ENCODE measurements at places on chromosomes 4 and X.

- no peak for DNase-seq
Observed at GRCh38 chr4:142156256-142156655, 519.9 kb downstream of the IL15 start.

DNA sequence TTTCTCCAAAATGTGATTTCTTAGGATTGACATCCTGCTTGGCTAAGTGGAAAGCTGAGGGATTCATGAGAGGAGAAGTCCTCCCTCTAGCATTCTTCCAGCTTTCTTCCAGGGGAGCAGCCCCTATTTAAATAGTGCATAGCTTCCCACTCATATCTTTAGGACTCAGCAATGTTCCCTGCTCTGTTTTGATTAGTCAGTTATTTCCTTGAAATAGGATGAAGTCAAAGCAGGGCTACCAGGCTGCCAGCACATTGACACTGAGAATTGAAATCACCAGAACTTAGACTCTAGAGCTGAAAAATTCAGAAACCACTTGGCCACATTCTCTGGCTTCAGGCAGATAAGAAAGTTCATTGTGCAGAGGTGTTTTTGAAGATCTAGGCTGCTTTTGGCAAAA, 74.7 kb upstream of the SMAD1 start:
- DNase-seq = no peak

DNA sequence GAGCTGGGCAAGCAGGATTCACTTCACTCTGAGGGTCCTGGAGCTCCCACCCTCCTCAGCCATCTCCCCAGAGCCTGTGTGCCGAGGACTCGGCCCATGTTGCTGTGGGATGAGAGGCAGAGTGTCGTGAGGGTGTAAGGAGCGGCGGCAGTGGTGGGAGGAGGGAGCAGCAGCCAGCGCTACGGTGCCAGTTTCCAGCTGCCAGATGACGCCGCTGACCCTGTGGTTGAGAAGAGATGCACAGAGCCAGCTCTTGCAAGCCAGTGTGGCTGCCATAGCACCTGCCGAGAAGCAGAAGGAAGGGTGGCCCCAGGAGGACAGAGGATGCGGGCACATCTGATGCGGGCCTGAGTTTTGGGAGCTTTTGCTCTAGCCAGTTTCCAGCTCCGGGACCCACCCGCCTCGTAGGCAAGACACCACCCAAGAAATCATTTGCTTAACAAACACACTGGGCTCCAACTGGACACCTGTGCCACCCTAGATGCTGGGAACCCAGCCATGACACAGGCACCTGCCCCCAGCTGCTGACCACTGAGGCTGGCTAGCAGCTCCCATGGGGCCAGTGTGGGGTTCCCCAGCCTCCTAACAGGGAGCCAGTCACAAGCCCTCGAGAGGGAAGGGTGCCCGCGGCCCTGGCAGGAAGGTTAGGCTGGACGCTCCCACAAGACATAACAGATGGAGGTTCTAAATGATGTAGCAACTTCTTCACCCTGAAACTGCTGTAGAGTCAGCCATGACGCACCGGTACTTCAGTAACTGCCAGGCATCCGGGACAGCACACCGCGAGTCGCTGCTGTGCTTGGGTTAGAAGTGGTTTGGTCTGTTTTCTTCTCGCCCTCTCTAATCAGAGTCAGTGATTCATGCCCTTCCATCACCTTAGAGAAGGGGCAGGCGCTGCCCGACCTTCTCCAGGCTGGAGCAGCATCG, 8.9 kb downstream of the MSANTD1 start:
- no peak for DNase-seq

- no peak for DNase-seq
Observed at GRCh38 chrX:66004928-66005829, 34.7 kb downstream of the VSIG4 start.

DNA sequence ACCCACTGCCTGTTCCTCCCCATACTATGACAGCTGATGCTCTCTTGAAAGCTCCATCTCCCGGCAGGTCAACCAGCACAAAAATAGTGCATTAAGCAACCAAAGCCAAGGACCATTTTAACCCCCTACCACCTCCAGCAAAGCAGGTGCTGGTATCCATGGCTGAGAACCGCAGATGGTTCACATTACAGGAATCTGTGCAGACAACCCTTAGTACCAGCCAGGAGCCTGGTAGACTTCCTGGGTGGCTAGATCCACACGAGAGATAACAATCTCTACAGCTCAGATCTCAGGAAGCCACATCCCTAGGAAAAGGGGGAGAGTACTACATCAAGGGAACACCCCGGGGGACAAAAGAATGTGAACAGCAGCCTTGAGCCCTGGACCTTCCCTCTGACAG, 248.0 kb downstream of the FGF13 start:
- DNase-seq = no peak

DNA sequence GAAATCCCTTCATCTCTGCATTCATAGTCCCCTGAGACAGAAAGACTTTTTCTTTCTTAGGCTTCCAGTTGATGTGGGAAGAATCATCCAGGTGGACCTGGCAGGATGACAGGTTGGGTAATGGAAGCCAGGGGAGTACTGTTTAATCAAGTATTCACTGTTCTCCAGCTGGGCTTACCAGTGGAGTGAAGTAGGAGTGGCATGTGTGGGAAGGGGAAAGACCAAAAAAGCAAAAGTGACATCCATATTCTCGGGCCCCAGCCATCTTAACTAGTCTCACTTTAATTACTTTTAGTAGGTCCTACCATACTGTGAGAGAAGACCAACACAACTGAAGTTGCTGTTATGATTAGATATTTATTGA, 18.5 kb downstream of the VSIG4 start:
- no peak for DNase-seq

DNA sequence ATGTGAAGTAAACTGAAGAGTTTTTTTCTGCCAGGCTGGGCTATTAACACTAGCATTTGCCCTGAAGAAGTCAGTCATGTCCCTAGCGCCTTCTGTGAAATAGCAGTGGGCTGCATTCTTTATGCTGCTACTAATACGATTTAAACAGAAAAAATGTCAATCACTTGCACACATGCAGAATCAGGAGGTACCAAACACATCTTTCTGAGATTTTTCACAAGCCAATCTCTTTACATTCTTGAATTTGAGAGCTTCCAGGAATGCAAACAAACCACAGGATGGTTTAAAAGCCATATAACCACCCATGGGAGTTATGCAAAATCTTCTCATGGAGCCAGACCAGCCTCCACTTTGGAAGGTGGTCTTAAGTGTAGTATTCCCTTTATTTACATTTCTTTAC, 220.1 kb downstream of the IQCM start:
- DNase-seq = no peak

- DNase-seq = no peak
Observed at GRCh38 chr4:152021788-152022438, 261.1 kb upstream of the GATB start.

GRCh38 chr4:155593793-155594192, 72.9 kb upstream of the GUCY1A1 start:
- DNase-seq = no peak

DNA sequence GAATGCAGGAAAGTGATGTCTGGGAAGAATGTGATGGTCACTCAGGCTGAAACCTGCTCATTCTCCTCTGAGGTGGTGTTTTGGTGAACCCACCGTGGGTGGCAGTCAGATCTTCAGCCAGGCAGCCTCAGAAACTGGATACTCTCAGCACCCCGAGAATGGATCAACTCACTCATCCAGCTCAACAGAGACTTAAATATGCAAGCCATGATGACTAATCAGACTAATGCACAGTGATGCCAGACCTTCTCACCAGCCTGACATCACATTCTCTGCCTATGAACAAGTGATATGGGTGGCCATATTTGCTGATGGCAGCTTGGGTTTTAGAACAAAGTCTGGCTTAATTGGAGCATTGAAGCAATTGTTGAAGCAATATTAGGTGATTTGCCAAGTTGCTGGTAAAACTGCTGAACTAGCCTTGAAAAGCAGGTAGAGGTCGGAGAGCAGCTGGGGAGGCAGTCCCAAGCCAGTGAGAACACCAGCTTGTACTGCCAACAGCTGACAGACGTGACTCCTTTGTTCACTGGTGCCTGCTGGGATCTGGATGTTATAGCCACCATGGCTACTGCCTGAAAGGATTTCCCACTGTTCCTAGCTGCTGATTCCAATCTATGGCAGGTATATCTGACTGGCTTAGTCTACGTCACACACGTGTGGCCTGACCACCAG, 608.1 kb downstream of the MID1IP1 start:
- DNase-seq = no peak

GRCh38 chrX:46737462-46737861, 21.5 kb downstream of the SLC9A7 start:
- no peak for DNase-seq

DNA sequence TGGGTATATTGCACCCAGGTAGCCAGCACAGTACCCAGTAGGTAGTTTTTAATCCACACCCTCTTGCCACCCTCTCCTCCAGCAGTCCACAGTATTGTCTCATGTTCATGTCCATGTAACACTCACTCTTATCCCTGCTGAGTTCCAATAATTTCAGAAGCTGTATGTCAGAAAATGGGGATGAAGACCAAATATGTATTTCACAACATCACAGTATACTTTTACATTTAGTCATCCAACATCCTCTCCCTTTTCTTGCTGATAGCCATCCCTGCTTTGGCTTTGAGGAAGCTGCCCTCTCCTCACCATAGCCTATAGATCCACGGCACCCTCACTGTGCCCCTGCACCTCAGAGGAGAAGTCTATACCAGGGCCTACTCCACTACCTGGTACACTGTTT, 126.0 kb upstream of the LDB2 start:
- DNase-seq = no peak

DNA sequence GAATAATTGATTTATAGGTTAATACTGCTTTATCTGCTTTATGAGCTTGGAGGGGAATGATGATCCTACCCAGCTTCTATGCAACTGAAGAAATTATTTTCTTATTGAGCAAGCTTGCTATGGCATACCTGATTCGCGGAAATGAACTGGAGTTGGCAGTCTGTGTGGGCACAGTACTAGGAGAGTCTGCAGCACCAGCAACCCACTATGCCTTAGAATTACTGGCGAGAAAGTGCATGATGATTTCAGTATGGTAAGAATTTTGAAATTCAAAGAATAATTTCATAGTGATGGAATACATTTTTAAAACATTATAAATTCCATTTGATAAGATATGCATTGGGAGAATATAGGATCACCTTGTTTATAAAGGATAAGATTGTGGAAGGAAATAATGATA, 32.3 kb downstream of the SPATA4 start:
- no peak for DNase-seq

DNA sequence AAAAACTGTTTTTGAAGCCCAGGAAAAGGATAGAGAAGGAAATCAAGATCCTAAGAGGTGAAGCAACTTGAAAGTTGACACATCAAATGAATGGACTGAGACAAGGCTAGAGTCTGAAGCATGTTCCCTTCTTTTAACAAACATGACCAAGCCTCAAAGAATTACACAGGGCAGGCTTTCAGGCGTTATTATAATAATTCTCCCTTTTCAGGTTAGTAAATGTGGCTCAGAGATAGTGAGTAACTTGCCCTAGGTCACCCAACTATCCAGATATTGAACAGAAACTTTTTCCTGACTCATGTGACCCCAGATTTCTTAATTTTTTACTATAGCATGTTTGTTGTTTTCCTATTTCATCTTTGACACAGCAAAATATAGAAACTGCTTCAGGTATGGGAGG, 91.7 kb downstream of the PPP1R2C start:
- no peak for DNase-seq

GRCh38 chr4:75876218-75876617, 26.0 kb downstream of the PPEF2 start:
- no peak for DNase-seq

DNA sequence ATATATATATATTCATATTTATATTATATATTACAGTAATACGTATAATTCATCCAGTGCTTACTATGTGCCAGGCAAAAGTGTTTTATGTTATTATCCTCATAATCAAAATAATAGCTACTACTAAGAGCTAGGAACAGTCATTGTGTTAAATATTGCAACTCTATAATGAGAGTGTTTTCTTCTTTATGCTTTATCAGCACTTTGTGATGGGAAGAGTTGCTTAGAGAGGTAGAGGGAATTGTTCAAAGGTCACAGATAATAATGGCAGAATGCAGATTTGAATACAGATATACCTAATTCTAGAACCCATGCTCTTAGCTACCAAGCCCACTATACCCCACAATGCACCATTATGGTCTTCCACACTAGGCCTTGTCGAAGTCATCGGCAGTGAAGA, 318.8 kb upstream of the PPARGC1A start:
- no peak for DNase-seq

GRCh38 chr4:11487139-11487538, 58.4 kb upstream of the HS3ST1 start:
- no peak for DNase-seq

- no peak for DNase-seq
Observed at GRCh38 chr4:184427687-184428086, 46.7 kb downstream of the IRF2 start.

GRCh38 chrX:87687703-87688102, 170.1 kb downstream of the KLHL4 start:
- DNase-seq = no peak

- DNase-seq = no peak
Observed at GRCh38 chr4:2441393-2442174, 22.8 kb downstream of the CFAP99 start.

DNA sequence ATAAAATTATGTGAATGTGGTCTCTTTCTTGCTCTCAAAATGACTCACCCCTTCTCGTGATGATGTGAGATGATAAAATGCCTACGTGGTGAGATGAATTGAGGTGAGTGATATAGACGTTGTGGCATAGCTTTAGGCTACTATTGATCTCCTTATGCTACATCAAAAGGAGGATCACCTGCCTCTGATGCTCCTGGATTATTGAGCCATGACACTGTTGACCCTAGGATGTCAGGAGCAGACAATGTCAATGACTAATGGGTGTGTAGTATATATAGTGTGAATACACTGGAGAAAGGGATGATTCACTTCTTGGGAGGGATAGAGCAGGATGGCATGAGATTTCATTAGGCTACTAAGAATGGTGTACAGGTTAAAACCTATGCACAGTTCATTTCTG, 210.7 kb upstream of the PRPS2 start:
- DNase-seq = no peak

DNA sequence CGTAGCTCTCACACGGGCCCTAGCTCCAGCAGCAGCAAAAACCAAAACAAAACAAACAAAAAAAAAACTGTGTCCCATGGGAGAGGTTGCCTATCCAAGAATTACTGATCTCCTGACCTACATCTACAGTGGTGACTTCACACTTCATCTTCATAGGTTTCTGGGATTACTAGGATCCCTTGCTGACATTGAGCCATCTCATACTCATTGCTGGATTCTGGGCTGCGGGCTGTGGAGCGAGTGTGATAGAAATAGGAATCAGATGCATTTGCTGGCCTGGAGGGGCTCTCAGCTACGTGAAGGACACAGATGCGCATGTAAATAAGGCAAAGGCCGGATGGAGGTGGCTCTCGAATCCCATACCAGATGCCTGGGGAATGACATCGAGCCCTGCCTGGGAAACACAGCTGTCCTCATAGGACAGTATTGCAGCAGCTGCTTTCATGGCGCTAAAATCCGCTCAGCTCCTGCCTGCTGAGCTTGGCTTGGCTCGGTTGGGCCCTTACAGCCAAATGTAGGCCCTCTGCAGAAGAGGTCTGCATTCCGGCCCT, 41.7 kb downstream of the CNGA2 start:
- DNase-seq = no peak

GRCh38 chr4:85805891-85806290, 330.9 kb downstream of the ARHGAP24 start:
- no peak for DNase-seq

GRCh38 chrX:69094977-69095669, 70.1 kb downstream of the PJA1 start:
- DNase-seq = no peak

Data from mesothelial cell of epicardium (in vitro differentiated cells).